ENCODE measurements at places on chromosomes 7 and 10.

GRCh38 chr10:73944356-73945100 is 33.6 kb downstream of the PLAU start:
- DNase-seq: no peak

GRCh38 chr10:62108759-62109586 is 159.7 kb downstream of the RTKN2 start:
- DNase-seq: no peak

DNA sequence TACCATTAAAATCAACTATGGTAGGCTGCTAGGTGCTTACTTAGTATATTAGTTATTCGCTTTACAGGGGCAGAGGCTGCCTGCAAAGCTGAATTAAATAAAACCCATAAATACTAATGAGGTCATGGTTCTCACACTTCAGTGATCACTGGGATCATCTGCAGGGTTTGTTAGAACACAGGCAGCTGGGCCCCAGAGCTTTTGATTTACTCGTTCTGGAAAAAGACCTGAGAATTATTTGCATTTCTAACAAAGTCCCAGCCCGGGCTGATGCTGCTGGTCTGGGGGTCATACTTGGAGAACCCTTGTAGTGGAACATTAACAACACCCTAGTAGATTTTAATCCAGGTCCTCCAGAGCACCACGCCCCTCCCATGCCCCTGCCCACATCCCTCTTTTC is 8.5 kb downstream of the UCN3 start:
- DNase-seq: no peak

GRCh38 chr7:41047789-41048191 is 655.1 kb downstream of the INHBA start:
- DNase-seq: no peak
